ENCODE measurements at places on chromosomes 7 and 10. TPM values are rescaled to one million over a fixed set of nuclear protein-coding genes. Genes with fewer than 3 reads are reported as not detected.

GRCh38 chr10:70130878-70131559, 1.6 kb downstream of the AIFM2 start:
- DNase-seq = no peak
- H3K27ac ChIP-seq = peak overlapping the region; percentile 14
- H3K4me3 ChIP-seq = peak overlapping the region; percentile 6
- peaks cover 23% of the 10 kb centered on the region for H3K4me1 ChIP-seq
- peaks cover 9% of the 10 kb centered on the region for H3K36me3 ChIP-seq

DNA sequence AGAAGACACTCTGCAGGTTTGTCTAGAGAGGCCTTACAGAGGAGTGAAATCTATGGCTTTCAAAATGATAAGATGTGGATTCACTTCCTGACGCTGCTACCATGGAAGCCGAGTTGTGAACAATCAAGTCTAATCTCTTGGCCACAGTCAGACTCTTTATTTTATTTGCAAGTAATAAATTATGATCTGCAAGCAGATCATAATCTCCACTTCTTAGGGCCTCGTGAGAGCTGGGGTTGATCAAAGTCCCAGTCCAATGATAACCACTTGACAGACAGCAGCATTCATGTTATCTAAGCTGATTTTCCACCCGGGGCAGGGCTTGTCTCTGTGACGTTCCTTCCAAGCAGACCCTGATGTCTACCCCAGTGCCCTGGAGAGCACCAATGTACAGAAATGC, 776.4 kb upstream of the AUTS2 start:
- no peak overlapping the region for H3K4me3 ChIP-seq
- H3K4me1 ChIP-seq = no peaks in the 10 kb centered on the region
- H3K36me3 ChIP-seq = no peaks in the 10 kb centered on the region
- DNase-seq = no peak

DNA sequence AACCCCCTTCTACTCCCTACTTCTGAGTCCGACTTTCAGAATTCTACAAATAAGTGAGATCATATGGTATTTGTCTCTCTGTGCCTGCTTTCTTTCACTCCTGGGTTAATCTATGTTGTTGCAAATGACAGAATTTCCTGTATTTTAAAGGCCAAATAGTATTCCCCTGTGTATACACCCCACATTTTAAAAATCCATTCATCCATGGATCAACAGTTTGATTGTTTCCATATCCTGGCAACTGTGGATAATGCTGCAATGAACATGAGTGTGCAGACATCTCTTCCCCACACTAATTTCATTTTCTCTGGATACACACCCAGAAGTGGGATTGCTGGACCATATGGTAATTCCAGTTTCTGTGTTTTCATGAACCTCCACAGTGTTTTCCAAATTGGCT, 225.8 kb upstream of the TCERG1L start:
- no peak overlapping the region for H3K4me3 ChIP-seq
- no peaks in the 10 kb centered on the region for H3K4me1 ChIP-seq
- no peaks in the 10 kb centered on the region for H3K36me3 ChIP-seq
- H3K27me3 ChIP-seq = no peaks in the 10 kb centered on the region

DNA sequence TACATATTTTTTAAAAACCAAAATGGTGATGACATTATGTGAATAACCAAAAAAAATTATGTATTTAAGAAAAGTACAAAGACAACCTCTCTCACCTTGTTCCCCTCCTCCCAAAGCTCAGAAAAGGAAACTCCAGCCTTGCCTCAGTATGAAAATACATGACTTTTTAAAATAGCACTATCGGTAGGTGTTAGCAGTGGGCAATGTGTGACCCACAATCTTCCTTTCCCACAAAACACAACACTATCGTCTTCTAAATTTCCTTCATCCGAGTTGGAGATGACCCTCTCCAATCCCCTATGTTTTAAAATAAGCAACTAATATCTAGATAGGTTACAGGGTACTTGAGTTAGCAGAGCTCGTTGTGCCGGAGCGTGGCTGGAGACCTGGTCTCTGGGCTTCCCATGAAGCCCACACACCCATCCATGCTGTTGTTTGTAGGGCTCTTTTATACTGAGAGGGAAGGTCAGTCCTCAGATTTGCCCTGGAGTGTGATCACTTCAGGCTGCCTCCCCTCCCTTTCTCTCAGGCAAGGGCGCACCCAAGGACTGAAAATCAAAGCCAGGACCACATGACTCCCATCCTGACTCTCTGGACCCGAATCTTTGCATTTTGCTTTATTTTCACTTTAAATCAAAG, 107.6 kb downstream of the JAZF1 start:
- no peak for DNase-seq
- H3K4me1 ChIP-seq = peaks cover 32% of the 10 kb centered on the region
- H3K27me3 ChIP-seq = no peaks in the 10 kb centered on the region
- no peak overlapping the region for H3K4me3 ChIP-seq

GRCh38 chr10:88471899-88472298, 111.2 kb downstream of the RNLS start:
- no peak overlapping the region for H3K27ac ChIP-seq
- DNase-seq = no peak
- H3K4me3 ChIP-seq = no peak overlapping the region
- H3K36me3 ChIP-seq = no peaks in the 10 kb centered on the region
- H3K27me3 ChIP-seq = no peaks in the 10 kb centered on the region

DNA sequence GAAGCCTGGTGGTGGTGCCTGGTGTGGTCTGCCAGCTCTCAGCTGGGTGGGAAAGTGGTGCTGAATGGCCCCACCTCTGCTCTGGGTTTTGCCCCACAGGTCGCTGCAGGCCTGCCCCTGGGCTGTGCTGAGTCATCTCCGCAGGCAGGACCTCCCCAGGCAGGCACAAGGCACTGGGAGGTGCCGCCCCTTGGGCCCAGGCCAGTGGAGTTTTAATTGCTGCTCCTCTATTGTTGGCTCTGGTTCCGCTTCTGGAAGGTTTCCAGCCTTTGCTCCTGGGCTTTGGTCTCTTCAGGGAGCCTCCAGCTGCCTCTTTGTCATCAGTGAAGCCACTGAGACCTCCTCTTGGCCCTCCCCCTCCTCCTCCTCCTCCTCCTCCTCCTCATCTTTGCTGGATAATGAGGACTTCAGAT, 180.3 kb upstream of the GRB10 start:
- no peak overlapping the region for H3K27ac ChIP-seq
- H3K27me3 ChIP-seq = no peaks in the 10 kb centered on the region
- H3K4me3 ChIP-seq = no peak overlapping the region
- DNase-seq = no peak
- no peaks in the 10 kb centered on the region for H3K4me1 ChIP-seq
- H3K36me3 ChIP-seq = no peaks in the 10 kb centered on the region

GRCh38 chr7:158161194-158161593, 426.4 kb downstream of the PTPRN2 start:
- H3K27me3 ChIP-seq = no peaks in the 10 kb centered on the region
- DNase-seq = no peak
- H3K4me3 ChIP-seq = no peak overlapping the region
- no peaks in the 10 kb centered on the region for H3K36me3 ChIP-seq

GRCh38 chr7:106952658-106953231, 87.7 kb downstream of the PIK3CG start:
- no peak overlapping the region for H3K4me3 ChIP-seq
- no peaks in the 10 kb centered on the region for H3K36me3 ChIP-seq
- no peaks in the 10 kb centered on the region for H3K4me1 ChIP-seq
- no peaks in the 10 kb centered on the region for H3K27me3 ChIP-seq

DNA sequence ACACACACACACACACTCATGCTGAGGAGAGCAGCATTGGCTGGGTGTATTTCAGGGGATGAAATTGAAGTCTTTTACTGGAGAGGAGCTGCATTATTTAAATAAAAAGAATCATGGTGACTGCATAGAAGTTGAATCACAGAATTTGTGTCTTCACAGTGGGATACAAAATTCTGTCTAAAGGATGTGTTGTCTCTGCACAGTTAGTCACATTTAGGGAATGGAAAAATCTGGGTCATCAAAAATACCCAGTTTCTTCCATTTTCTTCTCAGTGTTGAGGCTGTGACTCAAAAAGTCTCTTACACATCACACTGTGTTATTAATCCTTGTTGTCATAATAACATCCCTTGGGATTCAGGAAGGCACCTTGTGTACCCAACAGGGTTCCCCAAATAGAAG, 10.9 kb downstream of the PAPSS2 start:
- no peak for DNase-seq
- no peaks in the 10 kb centered on the region for H3K36me3 ChIP-seq
- no peak overlapping the region for H3K27ac ChIP-seq
- H3K27me3 ChIP-seq = peaks cover 8% of the 10 kb centered on the region
- no peaks in the 10 kb centered on the region for H3K4me1 ChIP-seq

DNA sequence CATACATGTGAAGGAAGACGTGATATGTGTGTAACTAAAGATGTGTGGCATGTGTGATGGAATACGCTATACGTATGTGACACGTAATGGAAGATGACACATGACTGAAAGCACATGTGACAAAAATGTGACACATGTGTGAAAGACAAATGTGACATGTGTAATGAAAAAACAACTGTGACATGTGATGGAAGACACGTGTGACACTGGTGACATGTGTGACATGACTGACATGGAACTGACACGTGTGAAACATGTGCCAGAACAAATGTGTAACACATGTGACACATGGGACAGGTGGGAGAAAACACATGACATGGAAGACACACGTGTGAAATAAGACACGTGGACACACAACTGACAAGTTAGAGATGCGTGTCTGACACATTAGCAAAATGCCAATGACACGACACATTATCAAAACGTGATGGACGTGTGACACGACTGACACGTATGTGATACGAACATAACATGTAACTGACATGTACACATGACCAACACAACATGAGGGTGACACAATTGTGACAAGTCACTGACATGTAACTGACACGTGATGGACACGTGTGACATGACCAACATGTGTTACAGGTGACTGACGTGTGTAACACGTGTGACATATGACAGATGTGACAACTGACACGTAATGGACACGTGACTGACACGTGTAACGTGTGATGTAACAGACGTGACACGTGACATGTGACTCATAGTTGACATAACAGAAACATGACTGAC, 24.4 kb downstream of the CRPPA start:
- peaks cover 8% of the 10 kb centered on the region for H3K36me3 ChIP-seq
- H3K4me3 ChIP-seq = no peak overlapping the region
- H3K27me3 ChIP-seq = no peaks in the 10 kb centered on the region
- H3K4me1 ChIP-seq = no peaks in the 10 kb centered on the region

DNA sequence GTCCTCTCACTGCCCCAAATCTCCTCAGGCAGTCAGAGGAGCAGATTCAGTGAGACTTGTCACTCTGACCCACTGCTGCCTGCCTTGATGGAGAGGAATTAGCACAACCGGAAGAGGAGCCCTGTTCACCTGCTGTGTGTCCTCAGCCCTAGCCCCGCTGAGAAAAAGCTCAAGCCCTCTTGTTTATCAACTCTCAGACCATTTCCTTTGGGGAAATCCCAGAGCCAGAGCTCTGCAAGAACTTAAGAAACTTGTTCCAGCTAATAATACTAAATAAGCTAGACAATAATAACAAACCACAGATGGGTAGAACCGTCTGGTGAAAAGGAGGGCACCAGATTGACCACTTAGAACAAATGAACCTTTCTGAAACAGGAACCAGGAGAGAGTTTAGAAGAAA, 37.7 kb upstream of the ITGB1 start:
- H3K4me3 ChIP-seq = peak overlapping the region; percentile 19
- H3K36me3 ChIP-seq = peaks cover 3% of the 10 kb centered on the region
- DNase-seq = no peak

DNA sequence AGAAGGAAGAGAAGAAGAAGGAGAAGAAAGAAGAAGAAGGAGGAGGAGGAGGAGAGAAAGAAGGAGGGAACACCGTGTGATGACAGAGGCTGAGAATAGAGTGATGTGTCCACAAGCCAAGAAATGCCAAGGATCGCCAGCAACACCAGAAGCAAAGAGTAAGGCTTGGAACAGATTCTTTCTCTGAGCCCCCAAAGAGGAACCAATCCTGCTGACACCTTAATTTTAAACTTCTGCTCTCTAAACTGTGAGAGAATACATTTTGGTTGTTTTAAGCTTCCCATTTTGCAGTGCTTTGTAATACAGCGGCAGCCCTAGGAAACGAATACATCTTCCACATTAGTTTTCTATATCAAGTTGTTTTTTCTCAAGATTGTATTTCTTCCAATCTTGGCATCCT, 13.9 kb upstream of the WNT8B start:
- peaks cover 12% of the 10 kb centered on the region for H3K27me3 ChIP-seq
- no peaks in the 10 kb centered on the region for H3K4me1 ChIP-seq
- no peak for DNase-seq
- H3K36me3 ChIP-seq = no peaks in the 10 kb centered on the region
- H3K4me3 ChIP-seq = no peak overlapping the region

GRCh38 chr7:100087055-100087750, 1.6 kb upstream of the COPS6 start:
- no peaks in the 10 kb centered on the region for H3K27me3 ChIP-seq
- H3K27ac ChIP-seq = no peak overlapping the region
- H3K4me3 ChIP-seq = peak overlapping the region; percentile 89
- peaks cover 30% of the 10 kb centered on the region for H3K4me1 ChIP-seq
- peaks cover 29% of the 10 kb centered on the region for H3K36me3 ChIP-seq
- no peak for DNase-seq

DNA sequence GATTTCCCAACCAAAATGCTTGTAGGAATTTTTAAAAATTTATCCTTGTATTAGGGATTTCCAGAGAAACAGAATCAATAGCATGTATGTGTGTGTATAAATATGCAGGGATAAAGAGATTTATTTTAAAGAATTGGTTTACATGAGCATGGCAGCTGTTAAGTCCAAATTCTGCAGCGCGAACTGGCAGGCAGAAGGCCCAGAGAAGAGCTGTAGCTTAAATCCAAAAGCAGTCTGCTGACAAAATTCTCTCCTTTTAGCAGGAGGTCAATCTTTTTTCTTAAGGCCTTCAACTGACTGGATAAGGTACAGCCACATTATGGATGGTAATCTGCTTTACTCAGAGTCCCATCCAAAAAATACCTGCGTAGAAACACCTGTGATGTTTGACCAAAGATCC, 42.0 kb downstream of the PRR15 start:
- H3K36me3 ChIP-seq = no peaks in the 10 kb centered on the region
- no peak overlapping the region for H3K27ac ChIP-seq
- DNase-seq = no peak
- H3K27me3 ChIP-seq = peaks cover 9% of the 10 kb centered on the region
- H3K4me1 ChIP-seq = no peaks in the 10 kb centered on the region

Gene CYP2E1
- total RNA-seq = 0.64 TPM

Gene KLF14
- 0.10 TPM for total RNA-seq

Gene FRG2B
- total RNA-seq = not detected

Gene LLCFC1
- not detected for total RNA-seq

Gene CRYGN
- not detected for total RNA-seq
